ENCODE measurements at places on chromosomes 12 and 14.

DNA sequence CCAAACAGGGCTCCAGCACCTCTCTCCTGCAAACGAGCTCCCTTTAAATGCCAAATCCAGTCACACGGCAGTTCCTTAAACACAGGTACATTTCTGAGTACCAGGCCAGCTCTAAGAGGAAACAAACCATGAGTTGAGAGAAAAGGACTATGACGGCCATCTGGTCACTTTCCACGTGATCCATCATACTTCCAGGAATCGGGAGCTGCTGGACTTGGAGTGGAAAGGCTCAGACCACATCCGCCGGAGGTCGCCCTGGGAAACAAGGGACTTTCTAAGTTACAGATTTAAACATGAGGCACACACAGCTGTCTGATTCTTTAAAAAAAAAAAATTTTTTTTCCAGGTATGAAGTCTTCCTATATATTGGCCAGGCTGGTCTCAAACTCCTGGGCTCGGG lies 39.2 kb downstream of the ACADS start:
- DNase-seq = no peak

DNA sequence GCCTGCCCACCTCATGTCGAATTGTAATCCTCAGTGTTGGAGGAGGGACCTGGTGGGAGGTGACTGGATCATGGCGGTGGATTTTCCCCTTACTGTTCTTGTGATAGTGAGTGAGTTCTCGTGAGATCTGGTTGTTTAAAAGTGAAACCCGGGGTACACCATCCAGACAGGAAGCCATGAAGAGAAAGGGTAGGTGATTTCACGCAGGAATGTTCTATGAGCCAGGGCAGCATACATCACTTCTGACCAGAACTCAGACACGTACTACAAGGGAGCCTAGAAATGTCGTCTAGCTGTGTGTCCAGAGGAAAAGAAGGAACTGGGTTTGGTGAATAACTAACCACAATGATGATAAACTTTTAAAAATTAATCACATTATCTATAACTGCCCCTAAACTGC lies 80.6 kb downstream of the ANO4 start:
- DNase-seq = no peak

GRCh38 chr14:88422919-88423650 lies 37.6 kb downstream of the SPATA7 start:
- DNase-seq = no peak

DNA sequence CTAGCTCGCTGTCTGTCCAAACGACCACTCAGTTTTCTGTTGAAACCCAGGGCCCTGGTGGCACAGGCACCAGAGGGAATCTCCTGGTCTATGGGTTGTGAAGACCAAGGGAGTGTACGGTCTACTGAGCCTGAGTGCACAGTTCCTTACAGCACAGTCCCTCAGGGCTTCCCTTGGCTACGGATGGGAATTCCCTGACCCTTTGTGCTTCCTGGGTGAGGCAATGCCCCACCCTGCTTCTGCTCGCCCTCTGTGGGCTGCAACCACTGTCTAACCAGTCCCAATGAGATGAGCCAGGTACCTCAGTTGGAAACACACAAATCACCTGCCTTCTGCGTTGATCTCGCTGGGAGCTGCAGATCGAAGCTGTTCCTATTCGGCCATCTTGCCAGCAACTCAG lies 22.6 kb downstream of the GPHN start:
- no peak for DNase-seq

- no peak for DNase-seq
Measured at GRCh38 chr14:89544636-89545301, 127.7 kb upstream of the FOXN3 start.

DNA sequence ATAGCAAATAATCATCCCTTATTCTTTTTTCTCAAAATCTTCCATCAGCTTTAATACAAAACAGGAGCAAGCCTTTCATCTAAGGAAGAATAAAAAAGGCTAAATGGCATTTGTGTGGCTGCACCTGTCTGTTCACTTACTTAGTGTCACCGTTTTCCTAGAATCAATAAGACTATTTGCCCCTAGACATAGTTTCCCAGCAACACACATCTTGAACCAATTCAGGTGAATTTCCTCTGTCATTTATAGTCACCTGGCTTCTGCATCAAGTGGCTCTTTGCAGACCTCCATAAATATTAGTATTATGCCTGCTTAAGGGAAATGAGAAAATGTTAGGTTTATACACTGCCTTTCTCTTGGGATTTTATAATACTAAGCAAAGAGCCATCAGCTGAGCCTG lies 17.4 kb upstream of the GCH1 start:
- no peak for DNase-seq

DNA sequence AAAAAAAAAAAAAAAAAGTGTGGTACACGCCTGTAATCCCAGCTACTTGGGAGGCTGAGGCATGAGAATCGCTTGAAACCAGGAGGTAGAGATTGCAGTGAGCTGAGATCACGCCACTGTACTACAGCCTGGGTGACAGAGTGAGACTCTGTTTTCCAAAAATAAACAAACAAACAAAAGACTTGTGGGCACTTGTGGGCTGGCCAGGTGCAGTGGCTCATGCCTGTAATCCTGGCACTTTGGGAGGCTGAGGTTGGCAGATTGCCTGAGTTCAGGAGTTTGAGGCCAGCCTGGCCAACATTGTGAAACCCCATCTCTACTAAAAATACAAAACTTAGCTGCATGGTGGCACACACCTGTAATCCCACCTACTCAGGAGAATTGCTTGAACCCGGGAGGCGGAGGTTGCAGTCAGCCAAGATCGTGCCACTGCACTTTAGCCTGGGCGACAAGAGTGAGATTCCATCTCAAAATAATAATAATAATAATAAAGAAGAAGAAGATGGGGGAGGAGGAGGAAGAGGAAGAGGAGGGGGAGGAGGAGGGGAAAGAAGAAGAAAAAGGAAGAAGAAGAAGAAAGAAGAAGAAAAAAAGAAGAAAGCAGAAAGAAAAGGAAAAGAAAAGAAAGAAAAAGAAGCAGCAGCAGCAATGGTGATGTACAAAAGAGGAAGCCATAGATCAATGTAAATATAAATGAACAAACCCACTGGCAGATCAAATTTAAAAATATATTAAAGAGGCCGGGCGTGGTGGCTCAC lies 27.9 kb upstream of the CCNT1 start:
- DNase-seq = no peak

GRCh38 chr12:41190338-41190737 lies 2.2 kb downstream of the PDZRN4 start:
- DNase-seq = no peak

- DNase-seq = no peak
Measured at GRCh38 chr14:61438860-61439765, 117.7 kb downstream of the PRKCH start.

GRCh38 chr12:69028941-69029729 lies 96.2 kb upstream of the CPM start:
- no peak for DNase-seq

DNA sequence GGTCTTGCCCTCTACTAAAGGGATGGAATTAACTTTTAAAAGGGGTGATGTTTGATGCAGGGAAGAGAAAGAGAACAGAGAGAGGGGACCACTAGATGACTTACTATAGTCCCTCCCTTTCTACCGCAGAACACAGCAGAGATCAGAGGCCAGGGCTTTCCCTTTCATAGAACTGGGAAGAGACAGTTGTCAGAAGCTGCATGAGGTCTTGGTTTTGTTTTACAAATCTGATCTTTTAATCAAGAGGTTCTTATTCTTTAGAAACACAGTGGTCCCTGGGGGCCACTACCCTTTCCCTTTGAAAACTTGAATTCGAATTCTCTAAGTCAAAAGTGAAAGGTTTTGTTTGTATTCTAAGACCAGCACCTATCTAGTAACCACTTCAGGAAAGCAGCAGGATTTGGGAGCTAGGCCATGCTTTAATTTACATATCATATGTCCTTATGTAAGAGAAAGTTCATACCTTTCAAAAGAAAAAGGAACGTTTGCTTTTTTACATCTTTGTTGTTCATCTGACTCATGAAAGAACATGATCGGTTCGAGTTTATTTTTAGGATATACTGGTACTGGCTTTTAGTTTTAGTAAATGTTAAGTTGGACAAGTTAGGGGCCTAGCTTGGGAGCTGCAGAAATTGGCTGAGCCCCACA lies 6.3 kb downstream of the FBXL14 start:
- DNase-seq = no peak

DNA sequence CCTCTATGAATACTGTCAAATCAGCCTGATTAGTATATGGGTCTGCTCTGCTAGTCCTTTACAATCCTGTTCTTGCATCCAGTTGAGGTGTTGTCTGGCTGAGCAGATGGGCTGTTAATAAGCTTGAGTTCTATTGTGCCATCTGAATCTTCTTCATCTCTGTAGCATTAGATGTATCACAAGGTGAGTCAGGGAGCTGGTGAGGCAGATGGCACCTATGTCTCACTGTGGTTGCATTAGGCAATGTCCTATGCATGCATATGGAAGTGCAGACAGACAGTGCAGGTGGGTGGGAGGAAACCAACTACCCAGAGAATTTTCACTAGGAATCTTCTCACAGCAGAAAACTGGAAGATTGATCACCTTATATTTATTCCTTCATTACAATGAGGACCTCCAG lies 165.7 kb upstream of the STXBP6 start:
- no peak for DNase-seq

DNA sequence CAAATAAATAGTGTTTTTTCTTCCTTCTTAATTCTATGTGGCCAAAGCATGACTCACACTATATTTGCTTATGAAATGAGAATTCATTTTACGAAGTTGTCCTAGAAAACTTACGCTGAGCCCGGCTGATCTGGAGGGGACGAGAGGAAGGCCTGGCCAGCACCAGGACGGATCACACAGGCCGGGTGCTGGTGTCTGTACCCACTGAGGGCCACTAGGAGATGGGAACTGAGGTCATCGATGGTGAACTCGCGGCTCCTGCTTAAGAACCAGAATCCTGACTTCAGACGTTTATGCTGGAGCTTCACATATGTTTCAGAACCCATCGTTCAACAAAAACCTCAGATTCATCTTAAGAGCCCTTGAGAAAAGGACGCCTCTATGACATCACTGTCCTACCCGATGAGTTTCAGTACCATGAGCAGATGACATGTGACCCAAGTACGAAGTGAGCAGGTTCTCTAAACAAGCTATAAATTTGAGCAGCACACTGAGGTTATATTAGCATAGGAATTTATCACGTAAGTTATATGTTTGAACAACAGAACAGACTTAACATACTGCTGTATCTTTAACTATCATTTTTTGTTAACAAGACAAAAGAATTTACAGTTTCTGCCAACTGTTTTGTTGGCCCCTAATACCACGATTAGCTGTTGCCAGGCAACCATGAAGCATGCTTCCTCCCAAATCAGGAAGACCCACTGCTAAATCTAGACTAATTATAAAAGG lies 111.9 kb downstream of the FOXN3 start:
- DNase-seq = peak; percentile 79

- DNase-seq = no peak
Measured at GRCh38 chr14:60214003-60214402, 35.0 kb upstream of the PPM1A start.

GRCh38 chr14:98059106-98059505 lies 1212.9 kb downstream of the BCL11B start:
- DNase-seq = no peak

- no peak for DNase-seq
Measured at GRCh38 chr12:97503073-97503855, 40.7 kb downstream of the RMST start.

DNA sequence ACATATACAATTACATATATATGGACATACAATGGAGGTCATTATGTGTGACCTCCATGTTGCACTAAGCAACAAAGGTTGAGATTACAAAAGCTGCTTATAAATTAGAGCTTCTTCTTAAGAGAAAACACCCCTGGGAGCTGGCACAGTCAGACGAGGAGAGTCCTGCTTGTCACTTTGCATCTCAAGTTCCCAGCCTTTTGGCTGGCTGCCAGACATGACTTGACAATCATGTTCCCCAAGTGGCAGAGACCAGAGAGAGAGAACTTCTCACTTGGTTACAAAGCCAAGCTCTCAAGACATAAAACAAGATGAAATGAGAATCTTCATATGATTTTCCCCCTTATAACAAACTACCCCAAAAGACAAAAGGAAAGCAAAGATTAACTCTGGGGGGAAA lies 8.5 kb upstream of the SYNJ2BP start:
- no peak for DNase-seq

DNA sequence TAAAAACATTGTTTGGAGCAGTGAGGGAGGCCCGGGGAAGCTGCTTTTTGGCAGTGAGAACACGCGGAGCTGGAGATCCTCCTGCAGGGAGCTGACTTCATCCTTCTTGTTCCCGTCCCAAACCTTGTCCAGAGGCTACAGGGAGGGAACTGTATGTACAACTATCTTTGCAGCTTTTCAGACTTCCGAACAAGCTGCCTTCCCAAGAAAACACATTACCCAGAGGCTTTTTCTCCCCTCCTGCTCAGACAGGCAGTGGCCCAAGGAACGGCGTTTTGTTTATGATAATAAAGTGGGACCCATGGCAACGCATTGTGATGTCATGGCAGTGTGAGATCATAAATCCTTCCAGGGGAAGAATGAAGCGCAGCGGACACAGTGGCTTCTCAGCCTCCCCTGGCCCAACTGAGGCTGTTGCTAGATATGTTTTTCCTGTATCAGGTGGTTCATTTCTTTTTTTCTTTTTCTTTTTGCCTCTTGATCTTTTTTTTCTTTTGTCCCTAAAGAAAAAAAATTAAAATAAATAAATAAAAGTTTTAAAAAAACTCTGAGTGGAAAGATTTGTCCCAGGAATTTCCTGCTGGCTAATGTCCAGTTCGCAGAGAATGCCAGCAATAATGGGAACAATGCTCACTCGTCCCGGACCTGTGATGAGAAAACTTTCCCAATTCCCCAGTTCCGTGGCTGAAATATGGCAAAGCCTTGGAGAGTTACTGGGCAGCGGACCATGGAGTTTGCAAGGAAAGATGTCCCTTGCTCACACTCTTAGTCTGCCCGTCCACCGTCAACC lies 103.4 kb upstream of the MAP1LC3B2 start:
- peak; percentile 91 for DNase-seq

- peak; percentile 70 for DNase-seq
Measured at GRCh38 chr14:104393898-104394381, 185.6 kb upstream of the C14orf180 start.

GRCh38 chr12:128754275-128754674 lies 69.5 kb downstream of the SLC15A4 start:
- no peak for DNase-seq

GRCh38 chr14:42110167-42110566 lies 503.5 kb downstream of the LRFN5 start:
- DNase-seq = no peak

- no peak for DNase-seq
Measured at GRCh38 chr12:30706476-30706875, 10.8 kb upstream of the IPO8 start.

DNA sequence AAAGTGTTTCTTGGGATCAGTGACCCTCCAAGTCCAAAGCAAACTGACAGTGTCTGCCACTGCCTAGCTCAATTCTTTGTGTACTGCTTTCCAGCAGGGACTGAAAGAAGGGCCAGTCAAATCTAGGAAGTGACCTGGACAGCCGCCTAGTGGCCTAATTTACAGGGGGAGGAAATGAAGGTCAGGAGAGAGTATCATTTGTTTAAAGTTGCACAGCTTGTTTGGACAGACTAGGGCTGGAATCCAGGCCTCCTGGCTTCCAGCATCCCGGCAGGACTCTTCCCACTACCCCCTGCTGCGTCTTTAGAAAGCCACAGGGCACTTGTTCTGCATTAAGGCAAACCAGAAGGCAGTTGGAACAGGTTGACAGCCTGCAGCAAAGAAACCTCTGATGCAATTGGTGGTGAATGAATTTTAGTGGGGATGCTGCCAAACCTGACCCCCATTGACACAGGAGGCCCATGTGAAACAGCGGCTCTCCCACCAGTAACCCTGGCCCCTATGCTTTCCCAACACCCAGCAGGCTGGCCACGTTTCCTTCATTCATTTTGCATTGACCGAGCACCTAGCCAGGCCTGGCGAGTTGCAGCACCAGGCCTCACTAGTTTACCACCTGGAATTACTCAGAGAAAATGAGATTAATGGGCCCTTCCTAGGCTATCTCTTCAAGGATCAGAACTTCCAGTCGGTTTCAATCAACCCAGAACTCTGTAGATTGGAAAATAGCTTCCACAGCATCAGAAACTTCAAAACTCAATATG lies 28.2 kb downstream of the GALNT16 start:
- no peak for DNase-seq

All from coronary artery (tissue), 2 donors.